A172 (cell line): ENCODE measurements at places on chromosomes 7 and 10.

- peak; percentile 29 for DNase-seq
Measured at GRCh38 chr10:239109-239508, 103.9 kb downstream of the ZMYND11 start.

DNA sequence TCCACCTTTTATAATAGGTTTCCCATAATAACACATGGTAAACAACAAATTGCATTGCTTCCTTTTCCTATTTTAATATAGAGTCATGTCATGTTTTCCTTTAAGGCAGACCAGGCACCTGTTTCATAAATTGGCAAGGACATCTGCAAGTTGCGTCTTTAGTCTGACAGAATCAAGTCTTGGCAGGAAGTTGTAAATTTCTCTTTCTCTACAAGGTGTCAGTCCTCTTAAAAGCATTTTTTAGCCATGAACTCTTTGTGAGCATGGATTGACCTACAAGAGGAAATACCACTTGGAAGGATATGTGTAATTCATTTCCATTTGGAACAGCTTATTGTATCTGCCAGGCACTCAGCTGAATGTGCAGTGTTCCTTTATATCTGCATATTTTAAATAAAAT lies 176.8 kb downstream of the PRKG1 start:
- DNase-seq = no peak

- DNase-seq = peak; percentile 10
Measured at GRCh38 chr7:118918556-118918955, 694.1 kb downstream of the ANKRD7 start.

GRCh38 chr7:135920478-135920877 lies 56.7 kb downstream of the MTPN start:
- DNase-seq = no peak

- DNase-seq = peak; percentile 33
Measured at GRCh38 chr10:31602541-31603234, 283.7 kb downstream of the ZEB1 start.

DNA sequence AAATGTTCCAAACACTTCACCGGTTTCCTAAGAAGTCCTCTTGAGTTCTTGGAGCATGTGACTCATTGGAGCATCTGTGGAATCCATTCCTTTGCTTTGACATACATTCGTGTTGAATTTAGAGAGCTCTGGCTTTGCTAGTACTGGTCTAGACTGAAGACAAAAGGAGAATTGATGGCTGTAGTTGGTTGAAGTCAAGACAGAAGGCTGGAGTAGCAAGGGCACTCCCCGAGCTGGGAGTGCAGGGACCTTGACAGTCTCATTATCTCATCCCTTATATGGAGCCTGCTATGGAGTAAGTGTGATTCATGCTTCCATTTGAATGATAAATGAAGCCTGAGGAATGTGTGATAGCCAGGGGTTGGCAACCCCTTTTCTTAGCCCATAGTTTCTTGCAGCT lies 1249.1 kb downstream of the TYW1 start:
- peak; percentile 99 for DNase-seq

- no peak for DNase-seq
Measured at GRCh38 chr7:100378114-100378755, 4.9 kb downstream of the PILRA start.

- no peak for DNase-seq
Measured at GRCh38 chr10:103637927-103638557, 144.5 kb downstream of the NEURL1 start.

DNA sequence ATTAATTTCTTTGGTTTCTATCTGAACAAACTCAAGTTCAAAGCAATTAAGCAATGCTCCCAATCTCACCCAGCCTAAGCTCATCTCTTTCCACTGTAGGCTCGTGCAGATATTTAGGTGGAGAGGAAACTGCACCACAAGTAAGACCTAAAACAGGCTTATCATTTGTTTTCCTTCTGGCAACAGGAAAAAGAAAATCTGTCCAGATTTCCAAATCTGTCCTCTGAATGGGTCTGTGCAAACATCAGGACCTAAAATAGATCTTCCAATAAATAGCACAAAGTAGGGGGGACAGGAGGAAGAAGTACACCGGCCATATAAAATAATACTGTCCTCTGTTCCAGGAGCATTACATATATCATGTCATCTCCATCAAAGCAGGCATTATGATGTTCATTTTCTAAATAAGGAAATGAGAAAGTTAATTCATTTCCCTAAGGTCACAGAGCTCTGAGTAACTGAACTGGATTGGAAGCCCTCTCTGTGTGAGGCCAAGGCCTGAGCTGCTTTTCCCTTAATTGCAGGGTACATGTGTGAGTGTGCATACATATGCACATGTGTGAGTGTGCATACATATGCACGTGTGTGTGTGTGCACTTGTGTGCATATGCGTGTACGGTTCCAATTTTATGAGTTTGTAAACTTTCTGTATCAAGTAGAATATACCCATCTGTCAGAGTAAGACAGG lies 92.8 kb upstream of the PARD3 start:
- no peak for DNase-seq

DNA sequence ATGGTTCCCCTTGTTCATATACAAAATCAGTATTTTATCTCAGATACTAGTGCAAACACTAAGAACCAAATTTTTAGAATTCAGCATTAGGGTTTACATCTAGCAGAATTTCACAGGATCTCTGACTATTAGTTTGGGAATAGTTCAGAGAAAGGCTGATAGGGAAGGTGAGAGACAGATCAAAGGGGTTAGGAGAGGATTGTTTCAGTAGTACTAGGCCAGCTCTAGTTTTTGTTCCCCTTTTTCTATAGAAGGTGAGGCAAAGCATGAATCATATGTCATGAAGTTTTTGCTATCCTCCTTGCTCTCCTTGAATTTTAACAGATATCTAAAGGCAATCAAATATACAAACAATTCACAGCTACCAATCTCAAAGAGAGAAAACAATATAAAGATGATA lies 26.1 kb upstream of the CTNNA3 start:
- DNase-seq = no peak

DNA sequence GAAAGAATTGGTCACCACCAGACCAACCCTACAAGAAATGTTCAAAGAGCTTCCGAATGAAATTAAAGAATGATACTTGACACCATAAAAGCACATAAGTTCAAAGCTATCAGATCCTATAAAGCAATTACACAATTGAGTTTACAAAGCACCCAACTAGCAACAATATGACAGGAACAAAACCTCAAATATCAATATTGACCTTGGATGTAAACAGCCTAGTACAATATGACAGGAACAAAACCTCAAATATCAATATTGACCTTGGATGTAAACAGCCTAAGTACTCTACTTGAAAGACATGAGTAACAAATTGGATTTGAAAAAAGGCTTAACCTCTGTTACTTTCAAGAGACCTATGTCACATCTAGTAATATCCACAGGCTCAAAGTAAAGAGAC lies 1201.4 kb downstream of the XPNPEP1 start:
- no peak for DNase-seq

DNA sequence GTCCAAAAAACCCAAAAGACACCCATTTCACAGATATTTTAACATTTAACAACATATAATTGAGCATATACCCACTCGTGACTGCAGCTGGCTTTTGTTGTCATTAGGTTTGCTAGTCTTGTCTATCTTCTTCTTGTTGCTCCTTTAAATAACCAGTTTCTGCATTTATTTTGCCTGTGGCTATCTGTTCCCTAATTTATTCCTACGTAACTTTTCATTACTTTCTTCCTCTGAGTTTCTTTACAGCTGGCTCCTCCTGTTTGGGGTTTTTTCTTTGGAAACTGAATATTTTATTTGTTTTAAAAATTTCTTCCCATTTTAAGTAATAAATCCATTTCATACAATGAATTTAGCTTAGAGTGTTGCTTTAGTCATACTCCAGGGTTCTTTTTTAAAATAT lies 14.4 kb downstream of the PILRA start:
- DNase-seq = no peak

- no peak for DNase-seq
Measured at GRCh38 chr10:33031815-33032653, 74.0 kb upstream of the ITGB1 start.

- no peak for DNase-seq
Measured at GRCh38 chr10:123474700-123475099, 191.5 kb upstream of the GPR26 start.

- no peak for DNase-seq
Measured at GRCh38 chr7:25802057-25802456, 349.9 kb upstream of the NFE2L3 start.

DNA sequence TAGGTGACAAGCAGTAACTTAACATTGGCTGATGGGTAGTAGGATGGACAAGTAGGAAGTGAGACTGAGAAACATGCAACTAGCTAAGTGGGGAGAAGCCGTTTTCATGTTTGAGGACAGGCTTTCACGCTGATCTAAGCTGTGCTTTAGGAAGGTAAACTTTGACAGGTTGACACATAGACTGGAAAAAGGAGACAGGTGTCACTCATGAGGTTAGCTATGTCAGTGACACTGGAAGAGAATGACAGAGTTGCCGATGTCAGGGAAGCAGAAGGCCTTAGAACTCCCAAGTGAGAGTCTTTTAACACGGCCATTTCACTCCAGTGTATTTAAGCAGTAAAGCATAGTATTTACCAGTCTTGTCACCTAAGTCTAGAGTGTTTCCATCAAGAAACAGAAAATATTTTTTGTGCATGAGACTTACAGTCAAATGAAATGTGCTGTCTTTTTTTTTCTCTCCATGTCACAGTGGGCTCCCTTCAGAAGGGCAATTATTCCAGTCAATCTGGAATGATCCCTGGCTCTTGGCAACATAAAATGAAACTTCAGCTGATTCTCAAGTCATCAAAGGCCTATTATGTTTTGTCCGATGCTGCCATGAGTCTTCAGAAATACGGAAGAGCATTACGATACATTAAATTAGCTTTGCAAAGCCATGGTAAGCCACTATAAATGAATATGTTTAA lies 20.6 kb downstream of the EDRF1 start:
- no peak for DNase-seq

GRCh38 chr10:127119936-127120335 lies 76.5 kb downstream of the INSYN2A start:
- DNase-seq = no peak

DNA sequence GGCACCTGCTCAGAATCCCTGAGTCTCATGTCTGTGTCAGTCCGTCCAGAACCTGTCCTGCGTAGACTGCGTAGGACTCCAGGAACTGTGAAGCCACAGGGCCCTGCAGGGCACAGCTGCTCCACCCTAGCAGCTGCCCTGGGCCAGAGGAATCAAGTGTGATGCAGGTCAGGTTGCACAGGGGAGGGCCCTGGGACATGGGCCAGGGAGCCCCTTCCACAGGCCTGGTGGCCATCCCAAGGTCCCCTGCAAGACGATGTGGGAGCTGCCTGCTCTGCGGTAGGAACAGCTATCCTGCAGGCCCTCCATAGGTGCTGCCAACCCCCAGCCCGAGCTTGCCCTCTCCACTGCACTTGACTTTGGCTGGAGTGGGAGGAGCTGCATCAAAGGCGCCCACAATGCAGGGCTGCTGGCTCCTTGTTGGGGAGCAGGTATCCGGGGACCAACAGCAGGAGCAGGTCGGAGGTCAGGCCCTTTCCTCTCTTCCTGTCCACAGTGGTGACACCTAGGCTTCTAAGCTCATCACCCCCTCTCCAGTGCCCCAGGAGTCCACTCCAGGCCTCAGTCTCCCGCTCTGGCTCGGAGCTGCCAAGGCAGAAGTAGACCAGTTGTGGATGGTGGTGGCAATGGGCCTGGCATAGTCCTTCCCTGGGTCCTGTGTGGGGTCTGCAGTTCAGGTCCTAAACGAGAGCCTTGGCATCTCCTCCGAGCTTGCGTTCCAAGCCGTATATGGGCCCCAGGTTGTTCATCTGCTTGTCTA lies 149.1 kb downstream of the MAPK8 start:
- DNase-seq = no peak

GRCh38 chr10:17047908-17048307 lies 81.7 kb downstream of the CUBN start:
- DNase-seq = no peak

DNA sequence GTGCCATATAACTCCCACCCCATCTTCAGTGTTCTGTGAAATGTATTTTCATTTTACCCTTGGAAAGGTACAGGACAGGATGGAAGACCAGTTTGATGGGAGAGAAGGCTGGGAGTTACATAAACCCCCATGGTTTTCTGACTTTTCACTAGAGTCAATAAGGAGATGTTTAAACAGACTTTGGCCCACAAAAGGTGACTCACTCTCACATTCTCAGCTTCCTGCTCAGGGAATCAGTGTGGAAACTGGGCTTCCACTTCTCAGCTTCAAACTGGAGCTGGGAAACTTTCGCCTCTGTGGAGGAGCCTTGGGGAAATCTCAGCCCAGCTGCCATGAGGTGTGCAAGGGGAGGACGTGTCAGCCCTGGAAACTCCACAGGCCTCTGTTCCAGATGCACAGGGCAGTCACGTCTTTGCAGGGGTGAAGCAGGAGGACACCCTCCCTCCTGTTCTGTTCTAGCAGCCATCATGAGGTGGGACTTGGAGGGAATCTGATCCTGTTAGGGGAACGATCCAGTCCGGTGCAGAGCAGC lies 560.5 kb upstream of the GALNT17 start:
- peak; percentile 81 for DNase-seq

GRCh38 chr7:41374150-41374848 lies 328.6 kb downstream of the INHBA start:
- DNase-seq = no peak

GRCh38 chr10:78543749-78544362 lies 510.2 kb downstream of the RPS24 start:
- DNase-seq = no peak

DNA sequence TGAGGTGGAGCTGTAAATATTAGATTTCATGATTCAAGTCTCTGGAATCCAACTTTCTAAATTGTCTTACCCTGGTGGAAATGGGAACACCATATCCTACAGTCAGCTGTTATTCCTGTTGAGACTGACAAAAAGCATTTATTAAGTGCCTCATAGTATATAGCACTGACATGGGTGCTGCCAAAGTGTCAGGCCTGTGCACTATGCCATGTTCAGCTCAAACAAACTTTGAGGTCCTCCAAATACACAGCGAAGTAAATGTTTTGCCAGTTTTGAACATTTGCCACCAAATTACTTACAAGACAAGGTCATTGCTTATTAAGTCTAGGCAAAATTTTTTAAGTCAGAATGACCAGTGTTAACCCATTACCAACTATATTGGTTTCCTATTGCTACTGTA lies 162.9 kb upstream of the SLC25A13 start:
- DNase-seq = no peak

GRCh38 chr10:3714531-3714930 lies 70.5 kb downstream of the KLF6 start:
- no peak for DNase-seq

GRCh38 chr10:13847201-13847631 lies 260.5 kb downstream of the PRPF18 start:
- no peak for DNase-seq
